Amniotic stem cell (primary cell): ENCODE measurements at places on chromosomes 3 and 15.

DNA sequence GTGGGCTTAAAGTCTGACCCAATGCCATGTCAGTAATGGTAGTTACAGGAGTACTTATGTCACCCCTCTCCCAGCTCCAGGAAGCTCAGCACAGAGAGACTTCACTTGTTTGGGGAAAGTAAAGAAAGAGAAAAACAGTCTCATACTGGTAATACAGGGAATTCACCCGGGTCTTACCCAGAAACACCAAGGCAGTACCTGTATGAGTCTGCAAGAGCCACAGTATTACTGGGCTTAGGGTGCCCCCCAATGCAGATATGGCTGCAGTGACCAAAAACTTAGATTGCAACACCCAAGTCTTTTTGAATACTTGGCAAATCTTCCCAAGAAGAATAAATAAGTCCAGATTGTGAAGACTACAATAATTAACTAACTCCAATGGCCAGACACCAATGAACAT is 622.1 kb downstream of the IGSF11 start:
- no peak for DNase-seq

DNA sequence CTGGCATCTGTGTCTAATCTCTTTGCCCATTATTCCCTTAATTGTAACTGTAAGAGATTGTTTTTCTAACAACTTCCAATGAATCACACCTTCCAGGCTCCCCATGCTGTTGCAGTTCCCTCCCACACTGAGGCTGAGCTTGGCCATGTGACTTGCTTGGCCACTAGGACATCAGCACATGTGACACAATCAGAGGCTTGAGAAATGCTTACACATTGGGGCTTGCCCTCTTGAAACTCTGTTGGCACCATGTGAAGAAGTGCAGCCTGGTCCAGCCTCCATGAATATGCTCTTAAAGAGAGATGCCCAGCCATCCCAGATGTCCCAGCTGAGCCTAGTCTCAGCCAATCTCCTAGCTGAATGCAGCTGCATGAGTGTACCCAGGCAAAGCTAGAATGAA is 326.8 kb upstream of the SOX2 start:
- DNase-seq = no peak

GRCh38 chr3:133939463-133939835 is 43.8 kb upstream of the RAB6B start:
- no peak for DNase-seq

DNA sequence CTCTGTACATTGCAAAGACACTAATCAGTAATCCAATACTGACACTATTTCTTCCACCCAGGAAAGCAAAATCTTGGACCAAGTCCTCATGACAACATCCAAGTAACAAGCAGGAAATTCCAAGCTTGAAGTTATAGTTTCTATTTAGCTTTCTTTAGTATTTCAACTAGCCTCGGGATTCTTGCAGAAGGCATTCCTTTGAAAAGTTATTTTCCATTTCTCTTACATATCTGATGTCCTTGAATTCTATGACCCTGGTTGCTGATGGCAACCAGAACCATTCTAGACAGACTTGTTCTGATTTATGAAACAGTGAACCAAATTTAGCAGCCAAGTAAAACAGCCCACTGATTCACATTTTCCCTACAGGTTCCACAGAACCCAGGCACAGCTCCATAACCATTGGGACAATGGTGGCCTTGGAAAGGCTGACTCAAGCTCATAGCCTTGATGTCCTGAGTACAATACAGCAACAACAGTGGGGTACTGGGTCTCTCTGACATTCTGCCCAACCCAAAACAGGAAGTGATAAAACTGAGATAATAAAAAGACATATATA is 26.5 kb downstream of the P3H2 start:
- DNase-seq = no peak

GRCh38 chr3:189531271-189531670 is 99.9 kb upstream of the TP63 start:
- no peak for DNase-seq

GRCh38 chr3:126752303-126753190 is 48.5 kb downstream of the CHCHD6 start:
- DNase-seq = peak; percentile 71

GRCh38 chr3:150106740-150107428 is 136.2 kb upstream of the PFN2 start:
- DNase-seq = peak; percentile 29

DNA sequence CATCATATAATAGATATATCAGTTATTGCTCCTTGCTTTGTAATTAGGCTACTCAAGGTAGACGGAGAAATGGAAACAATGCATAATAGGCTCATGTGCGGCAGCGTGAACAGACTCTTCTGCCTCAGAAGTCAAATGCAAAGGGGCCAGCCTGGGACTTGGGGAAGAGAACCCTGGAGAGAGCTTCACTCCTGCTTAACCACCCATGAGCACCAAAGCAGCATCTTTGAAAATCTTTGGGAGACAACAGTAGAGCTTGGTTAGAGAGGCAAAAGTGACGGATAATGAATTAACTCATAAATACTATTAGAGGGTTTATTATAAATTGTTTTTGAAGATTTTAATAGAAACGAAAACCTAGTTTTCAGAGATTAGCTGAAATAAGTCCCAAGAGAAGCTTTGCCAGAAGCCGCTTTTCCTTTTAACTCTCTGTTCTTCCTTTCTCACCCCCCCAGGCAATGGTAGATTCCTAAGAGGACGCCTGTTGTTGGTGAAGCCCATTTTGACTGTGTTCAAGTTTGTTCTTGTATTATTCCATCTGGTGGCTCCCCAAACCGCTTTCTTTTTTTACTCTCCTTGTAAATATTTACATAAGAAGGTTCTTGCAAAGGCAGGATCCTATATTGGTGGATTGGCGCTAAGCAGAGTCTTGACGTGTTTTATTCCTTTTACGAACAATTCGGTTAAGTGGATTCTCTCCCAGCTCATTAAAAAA is 196.0 kb upstream of the TPRG1 start:
- DNase-seq = no peak

- DNase-seq = no peak
Observed at GRCh38 chr3:197249542-197249941, 48.9 kb downstream of the DLG1 start.

DNA sequence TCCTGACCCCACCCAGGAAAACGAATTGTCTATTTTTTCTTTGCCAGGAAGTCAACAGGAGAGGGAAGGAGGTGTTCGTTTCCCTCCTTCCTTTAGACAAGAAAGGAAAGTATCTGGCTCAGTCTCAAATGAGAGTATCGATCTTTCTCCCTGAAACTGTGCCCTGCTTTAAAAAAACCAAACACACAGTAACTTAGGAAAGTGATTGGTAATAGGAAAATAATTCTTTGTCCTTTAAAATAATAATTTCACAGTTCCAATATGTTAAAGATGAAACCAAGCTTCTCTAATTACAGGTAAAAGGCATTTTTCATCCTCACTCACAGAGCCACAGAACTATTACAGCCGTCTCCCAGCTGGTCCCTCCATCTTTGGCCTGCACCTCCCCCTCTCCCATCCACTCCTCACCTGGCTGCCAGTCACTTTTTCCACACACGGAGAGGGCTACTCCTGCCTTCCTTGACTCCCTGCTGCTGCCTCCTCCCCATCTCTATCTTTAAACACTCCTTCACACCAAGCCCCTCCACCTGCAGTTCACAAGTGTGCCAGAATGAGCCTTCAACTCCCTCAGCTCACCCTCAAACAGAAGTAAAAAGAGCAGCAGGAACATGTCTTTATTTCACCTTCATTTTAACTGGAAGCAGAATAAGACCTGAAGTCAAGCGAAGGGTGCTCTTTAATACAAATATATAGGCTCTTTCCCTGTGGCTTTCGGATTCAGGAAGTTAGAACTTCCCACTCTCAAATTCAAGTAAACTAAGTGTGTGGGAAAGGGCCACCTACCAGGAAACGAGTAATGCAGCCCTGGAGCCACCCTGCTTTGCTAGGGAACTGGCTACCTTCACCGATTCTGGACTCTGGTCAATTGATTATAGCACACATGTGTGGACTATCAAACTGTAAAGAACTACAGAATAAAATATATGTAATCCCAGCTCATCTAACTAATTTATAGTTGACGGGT is 116.4 kb downstream of the SENP2 start:
- DNase-seq = no peak

- DNase-seq = peak; percentile 28
Observed at GRCh38 chr15:42385206-42385979, 26.1 kb downstream of the CAPN3 start.

DNA sequence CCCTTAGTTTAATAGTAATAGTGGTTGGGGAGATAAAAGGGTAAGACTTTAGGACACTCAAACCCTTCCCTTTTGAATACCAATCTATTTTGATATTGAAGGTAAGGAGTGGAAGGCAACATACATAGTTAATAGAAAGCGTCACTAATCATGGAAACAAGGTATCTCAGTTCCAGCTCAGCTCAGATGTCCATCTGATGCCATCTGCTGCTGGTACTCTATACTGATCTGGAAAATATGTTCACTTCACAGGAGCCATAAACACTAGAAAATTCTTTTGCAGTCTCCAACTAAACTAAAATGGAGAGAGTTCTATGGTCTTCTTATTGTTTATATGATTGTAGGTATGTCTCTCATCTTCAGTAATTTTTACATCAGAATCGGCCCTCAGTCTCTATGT is 1777.1 kb downstream of the OTOL1 start:
- DNase-seq = no peak

- no peak for DNase-seq
Observed at GRCh38 chr15:83100097-83100646, 7.3 kb upstream of the TM6SF1 start.

DNA sequence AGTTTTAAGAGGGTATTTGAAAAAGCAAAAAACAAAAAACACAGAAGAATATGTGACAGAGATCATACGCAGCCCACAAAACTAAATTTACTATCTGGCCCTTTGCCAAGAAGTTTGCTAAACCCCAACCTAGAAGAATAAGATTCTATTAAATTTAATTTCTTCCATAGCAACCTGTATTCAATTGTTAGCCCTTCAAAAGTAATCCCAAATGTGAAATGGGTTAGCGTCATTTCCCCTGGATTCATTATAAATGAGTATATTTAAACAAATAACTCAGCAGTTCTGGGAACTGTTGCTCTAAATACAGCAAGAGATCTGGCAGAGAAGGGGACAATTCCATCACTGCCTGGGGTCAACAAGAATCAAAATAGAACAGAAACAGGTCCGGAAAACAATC is 56.8 kb downstream of the CERS3 start:
- no peak for DNase-seq

DNA sequence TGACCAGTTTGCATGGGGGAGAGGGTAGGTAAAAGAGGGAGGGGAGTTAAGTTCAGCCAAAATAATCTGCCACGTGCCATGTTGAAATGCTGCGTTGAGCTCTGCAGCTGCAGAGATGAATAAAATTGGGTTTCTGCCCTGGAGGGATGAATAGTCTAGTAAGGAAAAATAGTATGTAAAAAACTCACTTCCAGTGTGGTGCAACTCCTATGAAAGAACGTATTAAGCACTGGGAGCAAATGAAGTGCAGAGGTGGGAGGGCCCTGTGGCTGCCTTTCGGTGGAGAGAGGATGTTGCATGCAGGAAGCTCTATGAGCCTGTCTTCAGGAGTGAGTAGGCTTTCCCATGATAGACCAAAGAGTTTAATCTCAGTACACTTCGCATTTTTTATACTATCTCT is 8.6 kb downstream of the CEP63 start:
- no peak for DNase-seq

DNA sequence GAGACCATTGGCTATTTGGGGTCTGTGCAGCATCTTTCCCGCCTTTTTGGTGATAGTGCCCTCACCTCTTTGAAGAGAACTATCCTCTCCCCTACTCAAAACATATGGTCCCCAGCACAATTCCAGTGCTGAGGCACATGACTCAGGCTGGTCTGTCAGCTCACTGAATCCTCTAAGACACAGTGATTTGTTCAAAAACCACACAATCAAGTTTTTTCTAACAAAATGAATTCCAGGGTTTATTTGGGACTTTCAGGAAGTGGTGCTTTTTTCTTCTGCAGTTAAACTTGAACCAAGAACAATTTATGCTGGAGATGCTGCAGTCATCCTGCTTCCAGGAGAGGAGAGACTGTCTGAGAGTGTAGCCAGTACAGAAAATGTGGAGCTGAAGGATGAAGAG is 142.5 kb upstream of the LMCD1 start:
- no peak for DNase-seq

DNA sequence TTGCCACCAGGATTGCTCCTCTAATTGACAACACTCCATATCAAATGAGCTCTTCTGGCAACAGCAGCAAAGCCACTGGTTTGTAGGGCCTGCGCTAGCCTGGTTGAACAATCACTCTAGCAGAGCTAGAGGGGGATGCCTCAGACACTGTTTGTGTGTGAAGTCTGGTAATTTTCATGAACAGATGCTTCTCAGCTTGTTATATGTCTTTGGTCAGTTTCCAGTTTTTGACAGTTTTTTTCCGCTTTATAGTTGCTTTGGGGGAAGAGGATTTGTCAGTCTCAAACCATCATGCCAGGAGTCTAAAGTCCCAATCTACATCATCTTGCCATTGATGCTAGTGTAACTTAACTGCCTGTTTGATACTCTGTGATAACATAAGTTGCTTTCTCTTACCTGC is 136.0 kb downstream of the HCN4 start:
- no peak for DNase-seq
